ENCODE measurements at places on chromosomes 7 and 10.
A peak's percentile ranks its signal among the peaks of the same experiment; 100 is the strongest.

DNA sequence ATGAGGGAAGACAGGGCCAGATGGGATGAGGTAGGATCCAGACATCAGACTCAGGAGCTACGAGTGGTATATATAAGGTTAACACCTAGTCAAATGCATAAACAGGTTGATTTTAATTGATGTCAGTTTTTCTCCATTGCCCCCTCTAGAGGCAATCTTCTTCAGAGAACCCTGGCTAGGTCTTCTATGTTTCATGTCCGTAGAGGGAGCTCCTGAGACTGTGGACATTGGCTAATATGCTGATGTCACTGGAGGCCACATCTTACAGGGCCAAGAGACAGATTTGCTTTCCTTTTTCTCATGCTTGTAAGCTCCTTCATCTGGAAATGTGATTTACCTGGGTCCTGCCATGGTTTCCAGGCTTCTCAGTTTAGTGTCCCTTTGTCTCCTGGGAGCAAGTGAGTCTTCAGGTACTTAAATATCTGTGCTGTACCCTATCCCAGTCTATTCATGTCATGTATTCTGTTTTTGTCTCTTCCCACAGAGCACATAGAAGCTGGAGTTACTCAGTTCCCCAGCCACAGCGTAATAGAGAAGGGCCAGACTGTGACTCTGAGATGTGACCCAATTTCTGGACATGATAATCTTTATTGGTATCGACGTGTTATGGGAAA lies 161.6 kb upstream of the PRSS1 start:
- no peak for DNase-seq

GRCh38 chr10:63210611-63211196 lies 77.6 kb downstream of the NRBF2 start:
- no peak for DNase-seq

- DNase-seq = peak; percentile 32
These were observed 23.0 kb downstream of the ASB15 start for GRCh38 chr7:123624527-123625183.

GRCh38 chr10:129771991-129772431 lies 192.1 kb downstream of the EBF3 start:
- DNase-seq = no peak

GRCh38 chr7:152527610-152528032 lies 91.8 kb upstream of the KMT2C start:
- no peak for DNase-seq
